ENCODE measurements at places on chromosomes 3 and 15. TPM values are rescaled to one million over a fixed set of nuclear protein-coding genes. Genes with fewer than 3 reads are reported as not detected.

DNA sequence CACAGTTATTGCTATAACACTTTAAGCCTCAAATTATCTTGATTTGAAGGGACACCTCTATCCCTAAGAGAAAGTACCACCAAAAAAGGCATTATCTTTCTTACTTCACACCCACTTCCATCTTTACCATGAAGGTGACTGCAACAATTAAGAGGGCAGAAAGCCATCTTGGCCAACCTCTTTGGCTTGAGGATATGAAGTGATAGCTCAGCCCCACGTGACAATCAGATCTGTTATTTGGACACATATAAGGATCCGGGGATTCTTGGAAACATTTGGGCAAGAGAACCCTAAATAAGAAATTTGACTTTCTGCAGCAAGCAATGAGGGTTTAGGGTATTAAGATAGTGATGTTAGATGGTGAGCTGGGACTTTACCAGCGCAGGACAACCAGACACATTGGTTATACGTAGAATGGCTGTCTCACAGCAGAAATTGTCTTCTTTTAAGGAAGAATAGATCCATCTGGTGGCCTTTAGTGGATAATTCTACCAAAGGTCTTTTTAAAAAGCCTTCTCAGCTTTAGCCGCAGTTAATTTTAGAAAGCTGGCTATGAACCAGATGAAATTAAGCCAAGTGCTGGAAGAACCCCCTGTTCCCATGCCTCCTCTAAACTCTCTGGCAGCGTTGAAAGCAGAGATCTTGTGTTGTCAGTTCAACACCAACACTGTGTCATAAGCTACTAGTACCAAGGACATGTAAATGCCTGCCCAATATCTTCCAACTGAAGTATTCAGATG lies 12.3 kb downstream of the HCLS1 start:
- no peak for DNase-seq

POPDC2 gene
- 7.1 TPM for total RNA-seq

- no peak for DNase-seq
Observed at GRCh38 chr3:81764002-81764401, 2.6 kb upstream of the GBE1 start.

ZIC4 gene
- total RNA-seq, result not detected

DNA sequence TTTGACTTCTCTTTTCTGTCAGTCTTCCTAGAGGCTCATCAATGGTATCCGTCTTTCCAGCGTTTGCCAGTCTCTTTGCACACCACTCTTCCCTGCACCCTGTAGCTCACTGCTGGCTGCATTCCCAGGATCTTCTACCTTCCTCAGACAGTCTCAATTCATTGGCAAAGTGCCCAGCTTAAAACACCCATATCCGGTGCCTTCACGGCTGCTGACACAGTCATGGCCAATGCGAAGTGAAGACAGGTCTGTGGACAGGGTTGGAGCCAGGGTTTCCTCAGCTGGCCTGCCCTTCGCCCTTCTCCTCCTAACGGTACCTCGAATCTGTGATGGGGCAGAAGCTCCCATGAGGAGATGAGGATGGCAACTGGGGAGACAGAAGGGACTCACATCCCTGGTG lies 36.1 kb downstream of the PTH1R start:
- no peak for DNase-seq

GRCh38 chr3:76943058-76943457 lies 96.8 kb upstream of the ROBO2 start:
- no peak for DNase-seq

- DNase-seq, result no peak
Observed at GRCh38 chr3:10408680-10409079, 87.8 kb upstream of the SEC13 start.

DNA sequence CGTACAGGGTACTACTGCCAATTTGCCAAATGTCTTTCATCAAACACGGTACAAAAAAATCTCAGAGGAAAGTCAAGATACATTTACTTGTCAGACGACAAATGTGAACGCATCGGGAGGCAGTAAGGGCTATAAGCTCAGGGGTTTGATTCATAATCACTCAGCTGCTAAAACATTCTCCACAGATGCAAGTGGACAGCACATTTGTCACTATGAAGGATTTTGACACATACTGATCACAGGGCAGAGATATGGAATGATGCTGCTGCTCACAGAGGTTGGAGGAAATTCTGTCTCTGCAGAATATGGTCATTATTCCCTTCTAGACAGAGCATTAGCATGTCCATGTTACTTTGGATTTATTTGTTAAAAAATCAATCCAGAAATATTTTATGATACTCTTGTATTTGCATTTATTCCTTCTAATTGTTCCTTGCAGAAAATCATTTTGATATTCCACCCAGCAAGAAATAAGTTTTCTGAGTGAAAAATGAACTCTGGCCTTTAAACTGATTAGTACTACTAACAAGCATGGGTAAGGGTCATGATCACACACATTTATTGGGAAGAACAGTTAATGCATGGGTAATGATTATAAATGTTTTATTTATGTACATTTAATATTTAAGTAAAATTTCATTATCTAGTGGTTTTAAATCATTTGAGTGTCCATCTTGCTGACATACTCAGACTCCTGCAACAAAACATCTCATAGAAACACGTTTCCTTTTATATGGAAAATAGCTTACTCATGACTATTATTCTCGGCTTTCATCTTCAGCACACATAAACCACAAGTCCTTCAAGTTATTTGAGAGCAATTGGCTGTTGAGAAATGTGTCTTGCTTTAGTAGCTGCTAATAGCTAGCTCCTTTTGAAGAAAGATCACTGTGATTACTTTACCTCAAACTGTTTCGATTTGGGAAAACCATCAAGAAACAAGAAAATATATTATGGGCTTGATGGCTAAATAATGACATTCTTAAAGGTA lies 559.3 kb downstream of the MECOM start:
- no peak for DNase-seq

GRCh38 chr15:77634266-77634962 lies 1.7 kb upstream of the LINGO1 start:
- peak; percentile 33 for DNase-seq

GRCh38 chr3:177554895-177555759 lies 357.8 kb upstream of the TBL1XR1 start:
- DNase-seq, result no peak

DNA sequence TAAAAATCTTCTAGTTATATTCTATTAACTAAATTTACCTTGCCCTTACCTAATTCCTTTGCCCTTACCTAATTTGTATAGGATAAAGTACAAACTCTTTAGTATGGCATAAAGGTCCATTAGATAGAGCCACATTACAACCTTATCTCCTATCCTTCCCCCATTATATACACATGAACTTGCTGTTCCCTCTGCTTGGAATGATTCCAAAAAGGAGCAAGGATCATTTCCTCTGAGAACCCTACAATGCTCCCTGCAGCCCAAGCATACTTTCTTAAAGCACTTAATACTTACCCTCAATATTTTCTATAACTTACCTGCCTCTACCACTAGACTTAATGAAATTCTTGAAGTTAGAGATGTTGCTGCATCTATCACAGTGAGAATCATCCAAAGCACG lies 118.9 kb upstream of the CCDC54 start:
- DNase-seq, result no peak

CCDC9B gene
- total RNA-seq, result 5.8 TPM

DNA sequence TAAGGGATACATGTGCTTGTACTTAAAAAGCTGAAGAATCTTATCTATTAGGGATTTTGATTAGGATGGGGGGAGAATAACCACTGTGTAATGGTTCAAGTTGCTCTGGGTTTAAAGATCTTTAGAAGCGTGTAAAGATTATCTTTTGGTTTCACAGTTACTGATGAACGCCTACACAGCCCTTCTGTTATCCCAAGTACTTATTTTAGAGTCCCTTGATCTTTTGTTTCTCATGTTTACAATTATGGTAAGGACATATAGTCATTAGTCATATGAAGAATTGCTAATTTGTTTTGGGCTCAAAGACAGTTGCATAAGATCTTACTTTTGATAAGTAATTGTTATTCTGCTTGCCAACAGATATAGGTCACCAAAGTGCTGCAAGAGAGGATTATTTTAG lies 160.1 kb downstream of the PLCL2 start:
- DNase-seq, result no peak

- no peak for DNase-seq
Observed at GRCh38 chr3:115074502-115074901, 72.6 kb downstream of the ZBTB20 start.

IL12A gene
- 2.4 TPM for total RNA-seq

DNA sequence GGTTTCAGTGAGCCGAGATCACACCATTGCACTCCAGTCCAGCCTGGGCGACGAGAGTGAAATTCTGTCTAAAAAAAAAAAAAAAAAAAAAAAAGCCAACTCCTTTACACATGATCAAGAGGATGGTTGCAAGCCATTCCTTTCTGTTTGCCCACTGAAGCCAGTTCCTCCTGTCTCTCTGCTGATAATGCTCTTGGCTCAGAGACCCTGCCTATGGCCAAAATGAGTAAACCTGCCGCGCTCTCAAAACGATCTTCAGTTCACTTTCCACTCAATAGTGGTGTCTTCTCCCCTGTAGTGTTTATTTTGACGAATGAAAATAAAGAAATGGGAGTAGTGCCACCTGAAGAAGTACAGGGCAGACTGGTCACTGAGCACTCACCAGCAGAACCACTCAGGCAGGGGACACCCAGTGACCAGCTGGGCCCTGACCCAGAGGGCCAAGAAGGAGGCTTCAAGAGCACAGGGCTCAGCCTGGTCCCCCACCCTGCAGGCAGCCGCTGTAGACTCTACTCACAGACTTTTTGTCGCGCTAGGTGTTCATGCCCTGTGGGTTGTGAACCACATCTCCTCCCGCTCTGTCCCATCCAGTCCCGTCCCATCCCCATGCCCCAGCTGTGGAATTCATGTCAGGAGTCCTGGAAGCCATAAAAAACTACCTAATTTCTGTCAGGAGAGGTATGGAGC lies 23.6 kb downstream of the GRAMD2A start:
- no peak for DNase-seq

DNA sequence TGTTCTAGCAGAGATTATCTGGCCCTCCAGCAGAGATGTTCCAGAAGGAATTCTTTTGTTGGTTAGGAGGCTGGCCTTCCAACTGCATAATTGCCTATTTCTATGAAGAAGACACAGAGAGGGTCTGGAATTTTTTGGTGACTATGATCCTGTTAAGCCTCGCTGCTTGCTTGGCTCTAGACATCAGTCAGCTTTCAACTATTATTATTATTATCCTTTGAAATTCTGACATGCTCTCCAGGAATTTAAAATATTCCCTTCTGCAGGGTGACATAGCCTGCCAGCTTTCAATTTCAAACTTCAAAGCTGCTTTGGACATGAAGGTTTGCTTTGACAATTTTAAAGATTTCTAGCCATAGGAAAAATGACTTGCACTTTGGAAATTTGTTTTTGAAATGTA lies 26.3 kb upstream of the ZNF148 start:
- no peak for DNase-seq

- DNase-seq, result no peak
Observed at GRCh38 chr3:43194490-43195114, 88.7 kb upstream of the POMGNT2 start.

SPINK8 gene
- total RNA-seq, result not detected

AGBL1 gene
- not detected for total RNA-seq

SEMA3B gene
- 94.1 TPM for total RNA-seq

DNA sequence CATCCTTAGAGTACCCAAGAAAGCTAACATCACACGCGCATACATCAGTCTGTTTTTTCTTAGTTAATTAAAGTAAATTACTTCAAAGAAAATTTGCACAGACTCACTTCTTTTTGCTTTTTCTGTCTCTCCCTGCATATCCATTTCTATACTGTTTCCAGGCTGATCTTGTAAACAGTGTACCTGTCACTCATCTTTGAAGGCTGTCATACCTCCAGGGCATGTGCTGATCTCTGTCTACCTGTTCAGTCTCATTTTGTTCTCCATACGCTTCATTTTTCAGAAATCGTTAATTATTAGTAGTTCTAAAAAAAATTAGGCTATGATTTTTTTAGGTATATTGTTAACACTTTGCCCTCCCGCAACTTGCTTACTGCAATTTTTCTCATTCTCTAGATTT lies 313.9 kb upstream of the ROBO2 start:
- no peak for DNase-seq

P2RY14 gene
- 2.2 TPM for total RNA-seq

- no peak for DNase-seq
Observed at GRCh38 chr3:189903562-189904250, 217.0 kb downstream of the P3H2 start.

GRCh38 chr15:50825946-50826345 lies 60.4 kb upstream of the SPPL2A start:
- no peak for DNase-seq

- no peak for DNase-seq
Observed at GRCh38 chr3:117105686-117106085, 396.1 kb downstream of the TUSC7 start.

Measured in omental fat pad (tissue), 4 donors.